ENCODE measurements at places on chromosomes 7 and 10.

DNA sequence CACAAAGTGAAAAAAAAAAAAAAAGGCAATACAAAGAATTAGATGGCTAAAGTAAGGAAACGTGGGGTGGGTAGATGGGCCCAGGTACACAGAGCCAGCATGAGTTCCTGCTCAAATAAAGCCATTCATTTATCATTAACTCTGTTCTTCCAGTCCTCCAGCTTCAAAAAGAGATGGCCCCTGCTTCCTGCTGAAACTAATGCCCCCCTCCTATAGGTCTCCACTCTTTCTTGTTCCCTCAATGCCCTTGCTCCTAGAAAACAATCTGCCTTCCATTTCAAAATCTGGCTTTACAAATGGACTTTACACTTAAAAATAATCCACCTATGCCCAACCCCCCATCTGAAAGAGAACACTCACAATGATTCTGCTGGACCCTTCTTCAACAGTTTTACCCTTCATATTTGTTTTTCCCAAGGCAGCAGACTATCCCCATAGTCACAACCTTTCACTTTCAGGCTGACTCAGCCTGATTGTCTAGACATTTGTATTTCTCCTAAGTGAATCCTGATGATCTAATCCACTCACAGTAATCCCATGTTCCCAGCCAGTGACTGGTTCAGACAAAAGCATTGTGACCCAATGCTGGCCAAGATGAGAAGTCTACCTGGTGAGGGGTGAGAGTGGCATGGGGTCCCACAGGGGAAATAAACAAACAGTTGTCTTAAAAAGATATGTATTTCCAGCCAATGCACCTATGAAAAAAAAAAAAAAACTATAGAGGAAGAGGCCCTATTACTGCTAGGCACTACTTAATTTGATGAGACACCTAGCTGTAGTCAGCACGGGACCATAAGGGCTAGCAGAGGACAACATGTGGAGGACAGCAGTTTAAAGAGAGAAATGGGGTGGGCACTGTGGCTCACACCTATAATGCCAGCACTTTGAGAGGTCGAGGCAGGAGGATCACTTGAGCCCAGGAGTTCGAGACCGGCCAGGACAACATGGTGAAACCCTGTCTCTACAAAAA lies 74.6 kb upstream of the GRID1 start:
- peak; percentile 90 for DNase-seq

- peak; percentile 4 for DNase-seq
These were observed 526 bp downstream of the ZNF248 start for GRCh38 chr10:37856881-37857286.

DNA sequence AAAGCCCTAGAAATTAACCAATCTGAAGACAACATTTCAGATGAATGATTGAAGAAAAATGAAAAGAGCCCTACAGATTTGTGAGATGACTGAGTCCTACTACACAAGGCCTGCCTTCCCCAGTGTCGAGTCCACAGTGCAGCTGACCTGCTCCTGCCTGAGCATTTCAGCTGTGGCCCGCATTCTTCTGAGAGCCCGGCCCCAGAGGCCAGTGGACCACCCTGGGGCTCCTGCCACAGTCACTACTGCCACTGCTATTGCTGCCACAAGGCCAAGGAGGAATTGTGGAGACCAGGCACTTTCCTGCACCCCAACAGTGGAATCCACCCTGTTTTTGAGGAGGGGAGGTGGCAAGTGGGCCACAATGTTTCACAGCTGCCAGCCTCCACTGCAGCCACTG lies 19.6 kb upstream of the ZNF735 start:
- DNase-seq: no peak

DNA sequence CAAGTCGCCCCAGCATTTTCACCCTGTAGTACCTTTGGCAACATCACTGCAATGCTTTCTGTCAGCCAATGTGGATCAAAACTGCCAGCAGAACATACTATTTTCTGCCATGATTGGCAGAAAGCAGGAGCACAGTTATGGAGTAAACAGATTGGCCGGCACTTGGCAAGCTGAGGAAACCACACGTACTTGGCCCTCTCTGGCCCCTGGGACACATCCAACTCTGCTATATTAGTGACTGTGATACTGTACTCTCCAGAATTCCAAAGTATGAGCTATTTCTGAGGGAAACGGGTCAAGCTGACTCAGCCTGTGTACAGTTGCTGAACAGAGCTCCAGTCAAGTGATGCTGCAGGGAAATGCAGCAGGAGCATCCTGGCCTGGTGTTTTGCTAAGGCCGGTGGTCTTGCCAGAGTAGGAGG lies 39.8 kb upstream of the LANCL2 start:
- DNase-seq: peak; percentile 92

GRCh38 chr10:118710487-118710886 lies 44.3 kb downstream of the CACUL1 start:
- DNase-seq: no peak

DNA sequence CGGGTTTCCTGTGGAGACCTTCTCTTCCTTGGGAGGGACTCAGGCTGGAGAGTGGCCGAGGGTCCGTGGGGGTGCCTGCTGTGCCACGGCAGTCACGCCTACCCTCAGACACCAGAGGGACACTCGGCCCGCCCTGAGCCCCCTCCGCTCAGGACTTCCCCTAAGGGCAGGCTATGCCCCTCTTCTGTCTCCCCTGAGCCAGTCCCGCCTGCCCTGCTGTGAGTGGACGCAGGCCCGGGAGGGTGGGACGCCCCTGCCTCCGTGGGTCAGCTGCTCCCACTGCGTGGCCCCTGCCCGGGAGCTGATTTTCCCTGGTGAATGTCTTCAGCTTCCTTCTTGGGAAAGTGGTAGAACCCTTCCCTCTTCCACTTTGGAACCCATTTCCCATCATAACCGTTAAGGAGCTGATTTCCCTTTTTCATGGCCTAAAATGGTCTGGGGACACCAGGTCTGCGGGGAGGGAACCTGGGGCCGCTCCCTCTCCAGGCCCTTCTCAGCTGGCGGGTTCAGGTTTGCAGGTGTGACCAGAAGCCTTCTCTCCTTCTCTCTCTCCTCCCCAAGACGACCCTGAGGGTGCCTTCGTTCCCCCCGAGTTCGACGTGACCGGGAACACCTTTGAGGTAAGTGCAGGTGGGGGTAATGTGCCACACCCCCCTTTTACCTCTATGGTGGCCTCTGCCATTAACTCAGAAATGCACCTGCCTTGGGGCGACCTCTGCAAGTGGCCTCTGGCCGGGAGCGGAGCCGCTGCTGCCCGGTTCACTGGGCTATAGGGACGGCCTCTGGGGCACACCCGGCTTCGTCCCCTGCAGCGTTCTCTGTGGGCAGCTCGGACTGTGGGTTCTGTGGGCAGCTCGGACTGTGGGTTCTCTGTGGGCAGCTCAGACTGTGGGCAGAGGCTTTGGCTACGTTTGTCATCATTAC lies 7.9 kb downstream of the KNDC1 start:
- DNase-seq: no peak

DNA sequence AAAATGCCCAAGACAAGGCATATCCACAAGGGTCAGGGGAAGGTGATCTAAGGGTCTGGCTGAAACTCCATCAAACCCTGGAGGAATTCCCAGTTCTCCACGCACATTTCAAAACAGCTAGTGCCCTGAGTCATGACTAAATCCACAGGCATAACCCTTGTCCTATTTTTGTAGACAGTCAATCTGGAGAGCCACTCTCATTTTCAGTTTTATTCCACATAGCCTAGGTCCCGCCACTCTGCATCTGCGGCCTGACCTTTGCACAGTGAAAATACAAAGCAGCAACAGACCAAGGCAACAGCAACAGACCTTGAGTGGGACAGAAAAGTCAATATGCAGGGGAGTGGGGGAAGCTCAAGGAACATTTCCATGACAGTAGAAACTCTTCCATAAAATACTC lies 201.4 kb upstream of the NPVF start:
- DNase-seq: peak; percentile 7

DNA sequence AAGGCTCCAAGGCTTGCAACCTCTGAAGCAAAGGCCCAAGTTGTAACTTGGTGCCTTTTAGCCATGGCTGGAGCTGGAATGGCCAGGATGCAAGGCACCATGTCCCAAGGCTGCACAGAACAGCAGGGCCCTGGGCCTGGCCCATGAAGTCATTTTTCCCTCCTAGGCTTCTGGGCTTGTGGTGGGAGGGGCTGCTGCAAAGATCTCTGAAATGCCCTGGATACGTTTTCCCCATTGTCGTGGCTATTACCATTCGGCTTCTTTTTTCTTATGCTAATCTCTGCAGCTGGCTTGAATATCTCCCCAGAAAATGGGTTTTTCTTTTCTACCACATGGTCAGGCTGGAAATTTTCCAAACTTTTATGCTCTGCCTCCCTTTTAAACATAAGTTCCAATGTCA lies 234.2 kb downstream of the CDK14 start:
- no peak for DNase-seq

- DNase-seq: no peak
These were observed 444.1 kb downstream of the NRG3 start for GRCh38 chr10:82319074-82319473.

- peak; percentile 98 for DNase-seq
These were observed 152.7 kb downstream of the SKIDA1 start for GRCh38 chr10:21372651-21373410.

DNA sequence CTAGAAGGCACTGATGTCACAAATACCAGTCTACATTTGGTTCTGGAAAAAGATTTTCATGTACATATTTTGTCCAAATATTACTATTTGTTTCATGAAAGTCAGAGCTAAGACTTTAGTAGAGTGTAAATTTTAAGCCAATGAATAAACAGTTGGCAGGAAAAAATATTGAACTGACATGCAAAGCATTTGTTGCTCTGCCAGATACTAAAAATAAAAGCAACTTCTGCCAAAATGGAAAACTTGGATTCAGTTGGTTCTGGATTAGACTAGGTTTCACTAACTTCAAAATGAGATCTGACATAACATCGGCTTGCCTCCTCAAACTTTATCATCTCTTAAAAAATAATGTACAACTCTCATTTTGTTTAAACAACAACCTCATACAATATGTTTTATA lies 34.9 kb downstream of the FAM204A start:
- DNase-seq: no peak

DNA sequence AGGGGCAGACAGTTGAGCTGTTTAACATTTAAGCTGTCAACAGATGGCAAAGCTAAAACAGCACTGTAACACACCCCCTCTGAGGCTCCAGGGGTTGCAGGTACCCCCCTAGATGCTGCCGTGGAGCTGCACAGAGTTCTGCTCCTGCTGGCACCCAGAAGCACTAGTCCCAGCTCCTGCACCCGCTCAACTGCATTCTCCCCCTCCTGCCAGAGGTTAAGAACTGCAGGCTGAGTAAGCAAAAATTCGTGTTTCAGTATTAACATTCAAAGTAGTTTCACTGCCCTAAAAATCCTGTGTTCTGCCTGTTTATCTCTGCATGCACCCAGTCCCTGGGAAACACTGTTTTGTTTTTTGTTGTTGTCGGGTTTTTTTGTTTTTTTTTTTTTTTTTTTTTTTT lies 790.8 kb upstream of the KCND2 start:
- DNase-seq: peak; percentile 9

DNA sequence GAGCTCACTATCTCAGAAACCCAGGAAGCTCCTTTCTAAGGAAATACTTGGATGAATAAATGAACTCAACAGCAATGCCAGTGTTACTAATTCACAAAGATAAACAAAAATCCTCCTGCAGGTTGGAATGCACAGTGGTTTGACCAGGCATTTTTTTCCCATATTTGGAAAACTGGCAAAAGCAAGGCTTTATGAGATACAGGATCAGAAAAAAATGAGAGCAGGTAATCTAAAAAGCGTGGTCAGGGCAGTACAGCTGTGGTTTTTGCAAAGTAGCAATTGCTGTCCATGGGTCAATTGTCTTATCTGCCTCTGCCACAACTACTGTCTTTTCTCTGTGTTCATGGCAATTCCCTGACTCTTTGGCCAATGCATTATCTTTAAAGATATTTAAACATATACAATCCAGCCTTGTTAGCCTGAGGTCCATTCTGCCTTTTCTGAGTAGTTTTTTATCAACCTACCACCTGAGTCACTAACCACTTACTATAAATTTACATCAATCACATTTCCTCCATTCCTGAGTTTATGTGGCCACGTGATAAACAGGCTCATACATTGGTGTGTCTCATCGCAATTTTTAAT lies 564.5 kb upstream of the IGFBP3 start:
- DNase-seq: peak; percentile 71

GRCh38 chr10:102020938-102021337 lies 35.0 kb downstream of the ARMH3 start:
- no peak for DNase-seq

DNA sequence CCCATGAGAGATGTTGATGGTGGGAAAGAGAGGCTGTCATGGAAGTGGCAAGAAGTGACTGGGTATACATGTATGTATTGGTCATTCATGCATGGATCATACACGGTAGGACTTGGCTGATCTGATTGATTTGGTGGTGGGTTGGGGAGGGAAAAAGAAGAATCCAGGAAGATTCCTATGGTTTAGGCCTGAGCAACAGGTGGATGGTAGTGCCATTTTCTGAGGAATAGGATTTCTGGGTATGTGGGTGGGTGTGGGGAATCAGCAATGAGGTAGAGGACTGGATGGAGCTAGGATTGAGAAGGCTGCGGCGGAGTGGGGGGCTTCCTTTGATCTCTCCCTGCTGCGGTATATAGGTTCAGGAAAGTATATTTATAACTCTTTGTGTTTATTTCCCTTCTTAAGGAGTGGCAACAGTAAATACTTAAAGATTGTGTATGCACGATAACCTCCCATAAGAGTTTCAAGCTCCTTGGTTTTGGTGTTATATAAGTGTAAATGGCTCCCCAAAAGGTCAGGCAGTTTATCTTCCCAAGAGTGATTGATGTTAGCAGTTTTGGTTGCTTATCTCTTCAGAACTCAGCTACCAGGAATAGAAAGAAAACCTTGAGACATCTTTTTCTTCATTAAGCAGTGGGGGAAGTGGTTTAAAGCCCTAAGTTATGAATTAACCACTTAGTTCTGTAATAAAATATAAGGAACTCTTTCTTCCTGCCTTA lies 100.1 kb downstream of the LSMEM1 start:
- DNase-seq: no peak

DNA sequence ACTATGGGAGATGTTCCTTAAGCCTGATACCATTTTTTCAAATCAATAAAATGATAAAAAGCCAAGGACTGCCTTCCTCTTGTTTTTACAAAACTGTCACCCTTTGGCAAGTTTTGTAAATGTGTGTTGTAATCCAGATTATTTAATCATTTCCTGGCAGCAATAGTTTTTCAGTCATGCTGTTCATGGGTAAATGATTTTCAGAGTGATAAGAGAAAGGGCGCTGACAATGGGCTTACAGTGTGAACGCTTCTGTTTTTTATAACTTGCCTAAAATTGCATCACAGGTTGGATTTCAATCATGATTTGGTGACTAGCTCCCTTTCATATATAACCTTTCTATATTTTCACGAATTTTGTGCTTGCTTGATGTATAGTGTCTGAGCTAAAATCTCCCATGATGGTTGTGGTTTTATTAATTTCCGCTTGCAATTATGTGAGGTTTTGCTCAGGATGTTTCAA lies 19.0 kb upstream of the DMBT1 start:
- peak; percentile 10 for DNase-seq

- no peak for DNase-seq
These were observed 241.5 kb upstream of the SP8 start for GRCh38 chr7:21028186-21028585.

GRCh38 chr10:30784524-30784896 lies 155.0 kb upstream of the LYZL2 start:
- peak; percentile 77 for DNase-seq

DNA sequence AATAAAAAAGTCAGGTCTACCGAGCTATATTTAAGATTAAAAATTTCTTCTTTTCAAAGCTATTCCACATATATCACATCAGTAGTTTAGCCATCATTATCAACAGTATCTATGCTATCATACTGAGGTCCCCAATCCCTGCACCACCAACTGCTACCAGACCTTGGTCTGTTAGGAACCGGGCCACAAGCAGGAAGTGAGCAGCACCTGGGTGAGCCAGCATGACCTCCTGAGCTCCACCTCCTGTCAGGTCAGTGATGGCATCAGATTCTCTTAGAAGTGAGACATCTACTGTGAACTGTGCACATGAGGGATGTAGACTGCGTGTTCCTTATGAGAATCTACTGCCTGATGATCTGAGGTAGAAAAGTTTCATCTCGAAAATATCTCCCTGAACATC lies 632.1 kb upstream of the KCND2 start:
- DNase-seq: no peak
